ENCODE measurements at places on chromosomes 1 and 21.

- no peak for DNase-seq
These were observed 986 bp upstream of the RNF186 start for GRCh38 chr1:19815801-19816736.

DNA sequence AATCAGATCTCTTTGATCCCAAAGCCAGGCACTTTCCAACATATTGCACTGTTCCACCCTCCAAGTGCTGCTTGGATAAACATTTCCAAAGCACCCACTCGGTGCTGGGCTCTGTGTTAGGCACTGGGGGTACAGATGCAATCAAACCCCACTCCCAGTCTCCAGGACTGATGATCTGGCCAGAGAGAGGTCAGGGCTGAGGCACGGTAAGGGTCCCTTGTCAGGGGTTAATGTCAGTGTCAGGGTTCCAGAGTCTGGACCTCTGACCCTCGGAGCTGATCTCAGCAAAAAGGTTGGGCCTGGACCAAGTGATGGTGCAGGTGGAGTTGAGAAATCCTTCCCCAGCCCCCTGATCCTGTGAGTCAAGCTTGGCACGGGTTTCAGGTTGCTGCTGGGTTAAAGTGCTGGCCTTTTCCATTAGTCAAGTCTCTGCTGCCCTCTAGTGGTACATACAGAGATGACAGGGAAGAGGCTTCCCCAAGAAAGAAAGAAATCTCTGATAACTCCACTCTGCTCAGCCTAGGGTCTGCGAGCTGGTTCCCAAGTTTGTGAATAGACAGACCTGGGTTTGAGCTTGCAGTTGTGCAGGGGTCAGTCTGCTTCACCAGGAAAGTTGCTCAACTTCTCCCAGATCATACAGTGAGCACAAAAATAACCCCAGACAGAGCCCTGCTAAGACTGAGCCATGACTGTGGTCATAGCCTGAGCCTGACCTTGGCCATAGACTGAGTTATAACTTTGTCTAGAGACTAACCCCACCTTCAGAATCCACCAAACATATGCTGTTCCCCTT is 74.6 kb downstream of the DMRTA2 start:
- no peak for DNase-seq

DNA sequence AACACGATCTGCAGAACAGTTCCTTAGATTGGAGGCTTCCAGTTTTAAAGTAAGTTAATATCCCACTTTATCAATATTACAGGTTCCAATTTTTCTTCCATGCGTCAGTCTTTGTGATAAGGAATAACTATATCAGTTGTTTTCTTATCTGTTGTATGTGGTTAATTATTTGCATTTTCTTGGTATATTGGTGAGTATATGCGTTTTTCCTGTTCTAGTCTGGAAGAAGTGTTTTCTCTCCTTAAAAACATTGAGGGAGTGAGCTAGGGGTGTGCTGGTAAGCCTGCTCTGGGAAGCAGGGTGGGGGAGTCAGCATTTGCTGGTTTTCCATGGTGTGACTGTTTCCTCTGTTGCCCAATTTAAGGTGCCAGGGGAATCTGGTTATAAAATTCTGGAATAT is 50.2 kb upstream of the KIF1B start:
- no peak for DNase-seq

DNA sequence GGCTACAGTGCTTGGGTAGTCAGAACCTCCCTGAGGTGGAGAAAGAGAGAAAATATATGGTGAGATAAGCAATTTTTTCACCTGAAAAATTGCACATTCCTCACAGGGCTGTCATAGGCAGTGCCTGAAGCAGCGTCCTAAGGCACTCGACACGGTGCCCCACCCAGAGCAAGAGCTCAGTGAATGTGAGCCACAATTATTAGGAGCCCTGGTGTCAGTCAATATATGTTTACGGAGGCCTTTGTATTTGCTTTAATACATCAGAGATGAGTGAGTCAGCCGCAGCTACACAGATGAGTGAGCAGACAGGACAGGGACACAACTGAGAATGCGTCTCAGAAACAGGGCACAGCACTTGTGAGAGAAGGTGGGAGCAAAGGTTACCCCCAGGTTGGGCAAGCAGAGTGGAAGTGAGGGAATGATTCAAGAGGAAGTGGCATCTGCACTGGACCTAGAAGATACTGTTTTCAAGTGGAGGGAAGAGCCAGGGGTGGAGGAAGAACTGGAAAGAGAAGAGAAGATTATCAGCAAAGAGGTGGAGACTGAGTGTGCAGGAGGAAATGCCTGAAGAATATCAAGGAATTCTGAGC is 5.2 kb upstream of the PIGC start:
- DNase-seq = no peak

DNA sequence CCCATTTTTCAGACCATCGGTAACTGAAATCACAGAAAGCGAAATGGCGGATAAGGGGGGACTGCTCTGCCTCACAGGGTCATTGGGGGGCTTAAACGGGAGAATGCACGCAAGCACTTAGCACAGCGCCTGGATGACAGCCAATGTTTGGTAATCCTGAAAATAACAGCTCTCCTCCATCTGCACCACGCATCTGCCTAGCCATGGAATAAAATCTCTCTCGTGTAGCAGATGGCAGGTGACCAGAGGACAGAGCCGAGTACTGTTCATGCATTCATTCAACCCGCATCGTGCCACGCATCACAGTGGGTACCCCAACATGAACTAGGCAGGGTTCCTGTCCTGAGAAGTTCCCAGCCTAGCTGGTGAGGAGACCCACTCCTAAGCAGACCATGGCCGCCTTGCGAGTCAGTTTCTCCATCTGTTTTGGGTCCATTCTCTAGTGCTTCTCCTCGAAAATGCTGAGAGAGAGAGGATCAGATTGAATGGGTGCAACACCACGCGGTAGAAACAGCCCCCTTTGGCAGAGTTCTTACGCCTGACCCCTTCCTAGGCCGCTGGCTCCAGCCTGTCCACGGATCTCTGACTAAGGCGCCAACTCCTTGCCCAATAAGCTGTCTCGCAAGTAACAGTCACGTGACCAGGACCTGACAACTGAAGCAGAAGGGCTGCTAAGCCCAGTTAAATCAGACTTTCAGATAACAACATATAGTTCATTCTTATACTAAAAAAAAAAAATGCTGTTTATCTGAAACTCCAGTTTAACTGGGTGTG is 7.3 kb downstream of the SLC1A7 start:
- no peak for DNase-seq

GRCh38 chr1:223886516-223886921 is 40.8 kb upstream of the TP53BP2 start:
- no peak for DNase-seq

- DNase-seq = no peak
These were observed 61.5 kb downstream of the ADARB1 start for GRCh38 chr21:45135868-45136267.

DNA sequence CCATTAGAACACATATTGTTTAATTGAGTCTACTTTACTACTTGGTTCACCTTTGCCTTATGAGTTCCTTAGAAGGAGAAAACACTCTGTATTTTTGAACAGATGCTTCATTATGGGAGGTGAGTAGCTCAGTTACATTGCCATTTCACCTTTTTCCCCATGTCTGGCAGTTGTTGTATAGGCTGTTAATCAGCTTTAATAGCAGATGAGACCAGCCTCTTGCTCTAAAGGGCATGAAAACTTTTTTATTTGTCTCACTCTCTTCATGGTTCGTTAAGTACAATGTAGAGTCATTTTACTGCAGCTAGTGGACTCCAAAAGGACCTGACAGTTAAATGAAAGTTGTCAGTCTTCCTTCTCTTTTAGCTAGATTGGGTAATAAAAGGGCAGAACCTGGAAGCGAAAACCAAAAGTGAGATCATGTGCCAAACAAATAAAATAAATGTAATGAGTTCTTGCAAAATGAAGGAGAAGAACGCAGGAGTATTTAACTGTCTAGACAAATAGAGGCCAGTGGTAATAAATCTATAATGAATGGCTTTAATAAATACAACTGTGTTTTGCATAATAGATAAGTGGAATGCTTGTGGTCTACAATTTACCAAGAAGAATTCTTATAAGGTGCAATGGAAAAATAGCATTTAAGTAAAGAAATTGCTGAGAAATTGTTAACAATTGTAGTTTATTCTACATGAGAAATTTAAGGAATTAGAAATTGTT is 180.0 kb upstream of the NEGR1 start:
- no peak for DNase-seq

GRCh38 chr1:159803956-159804689 is 2.0 kb downstream of the FCRL6 start:
- DNase-seq = no peak

GRCh38 chr1:54230507-54231339 is 30.8 kb downstream of the MRPL37 start:
- no peak for DNase-seq

DNA sequence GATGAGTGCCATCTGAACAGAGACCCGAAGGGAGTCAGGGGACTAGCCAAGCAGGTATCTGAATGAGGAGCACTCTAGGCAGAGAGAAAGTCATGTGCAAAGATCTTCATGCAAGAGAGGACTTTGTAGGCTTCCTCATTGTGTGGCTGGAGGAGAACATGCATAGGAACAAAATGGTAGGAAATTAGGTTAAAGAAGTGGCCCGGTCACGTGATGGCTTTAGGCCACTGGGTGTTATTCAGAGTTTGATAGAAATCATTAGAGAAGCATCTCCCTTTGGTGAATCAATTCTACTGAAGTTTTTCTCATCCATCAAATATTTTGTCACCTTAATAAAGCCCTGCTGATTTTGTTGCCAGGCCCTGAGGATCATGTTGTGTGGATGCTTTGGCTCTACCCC is 45.8 kb upstream of the KCTD3 start:
- no peak for DNase-seq

DNA sequence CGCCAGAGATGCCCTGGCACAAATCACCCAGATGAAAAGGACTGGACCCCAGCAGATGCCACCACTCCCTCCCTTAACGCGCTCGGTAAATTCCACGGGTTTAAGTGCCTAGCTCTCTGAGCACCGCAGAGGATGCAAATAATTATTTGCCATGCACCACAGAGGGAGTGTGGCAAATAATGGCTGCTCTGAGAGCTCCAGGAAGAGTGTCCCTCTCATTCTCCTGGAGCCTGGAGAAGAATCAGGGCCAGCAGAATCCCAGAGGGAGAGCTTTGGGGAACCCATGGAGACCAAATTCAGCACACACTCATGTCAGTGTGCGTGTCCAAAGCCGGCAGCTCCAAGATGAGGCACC is 667 bp downstream of the HHIPL2 start:
- DNase-seq = no peak

GRCh38 chr1:208129487-208129886 is 114.7 kb downstream of the PLXNA2 start:
- no peak for DNase-seq
